ENCODE measurements at places on chromosomes 1 and 21.

- peaks cover 52% of the 10 kb centered on the region for H3K36me3 ChIP-seq
- no peak overlapping the region for H3K4me3 ChIP-seq
- H3K27ac ChIP-seq: no peak overlapping the region
- H3K27me3 ChIP-seq: no peaks in the 10 kb centered on the region
Observed at GRCh38 chr1:155334962-155335361, 14.3 kb downstream of the RUSC1 start.

- no peak for DNase-seq
- H3K4me3 ChIP-seq: no peak overlapping the region
- H3K36me3 ChIP-seq: peaks cover 27% of the 10 kb centered on the region
Observed at GRCh38 chr1:8200317-8201115, 117.4 kb upstream of the SLC45A1 start.

DNA sequence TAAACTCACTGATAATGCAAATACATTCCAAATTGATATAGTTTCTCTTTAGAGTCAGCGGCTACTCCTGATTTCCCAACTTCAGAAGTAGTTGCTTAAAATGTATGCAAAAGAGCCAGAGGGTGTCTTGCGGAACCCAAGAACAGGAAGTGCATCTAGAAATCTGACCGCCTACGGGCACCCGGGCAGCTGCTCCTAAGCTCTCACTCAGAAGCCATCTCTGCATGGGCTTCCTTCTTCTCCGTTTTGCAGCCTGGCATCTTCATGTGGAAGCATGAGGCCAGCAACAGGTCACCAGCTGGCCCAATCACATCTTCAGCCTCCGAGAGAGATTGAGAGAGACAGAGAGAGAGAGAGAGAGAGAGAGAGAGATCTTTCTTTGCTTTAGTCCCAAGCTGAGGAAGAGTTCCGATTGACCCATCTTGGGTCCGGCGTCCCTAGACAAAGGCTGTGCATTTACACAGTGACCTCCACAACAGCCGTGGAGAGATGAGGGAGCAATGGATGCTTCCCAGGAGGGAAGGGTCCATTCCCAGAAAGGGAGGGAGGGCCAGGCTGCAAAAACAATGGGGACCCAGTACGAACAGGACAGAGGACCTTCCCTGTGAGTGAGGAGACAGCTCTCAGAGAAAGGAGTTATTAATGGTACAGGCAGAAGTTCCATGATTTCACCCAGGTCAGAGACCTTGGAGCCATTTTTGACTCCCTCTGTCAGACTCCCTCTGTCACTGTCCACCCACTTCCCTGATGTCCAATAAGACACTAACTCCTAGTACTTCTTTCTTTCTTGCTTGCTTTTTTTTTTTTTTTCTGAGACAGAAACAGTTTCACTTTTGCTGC is 28.2 kb upstream of the SLC30A1 start:
- H3K27me3 ChIP-seq: no peaks in the 10 kb centered on the region
- peaks cover 42% of the 10 kb centered on the region for H3K4me1 ChIP-seq
- no peak overlapping the region for H3K27ac ChIP-seq
- no peak overlapping the region for H3K4me3 ChIP-seq

- H3K27me3 ChIP-seq: no peaks in the 10 kb centered on the region
- no peak overlapping the region for H3K27ac ChIP-seq
- DNase-seq: no peak
- no peak overlapping the region for H3K4me3 ChIP-seq
- no peaks in the 10 kb centered on the region for H3K36me3 ChIP-seq
Observed at GRCh38 chr1:184843732-184844495, 89.3 kb upstream of the EDEM3 start.

GRCh38 chr1:81664341-81664740 is 136.4 kb upstream of the ADGRL2 start:
- H3K4me3 ChIP-seq: no peak overlapping the region
- H3K27me3 ChIP-seq: no peaks in the 10 kb centered on the region
- no peaks in the 10 kb centered on the region for H3K4me1 ChIP-seq
- no peak for DNase-seq

GRCh38 chr1:29653034-29653810 is 416.9 kb downstream of the PTPRU start:
- no peak for DNase-seq
- H3K27me3 ChIP-seq: peaks cover 4% of the 10 kb centered on the region
- no peak overlapping the region for H3K27ac ChIP-seq
- H3K4me1 ChIP-seq: peaks cover 30% of the 10 kb centered on the region

- no peak overlapping the region for H3K4me3 ChIP-seq
- H3K27ac ChIP-seq: no peak overlapping the region
- no peak for DNase-seq
- H3K27me3 ChIP-seq: no peaks in the 10 kb centered on the region
- H3K4me1 ChIP-seq: peaks cover 8% of the 10 kb centered on the region
- peaks cover 16% of the 10 kb centered on the region for H3K36me3 ChIP-seq
Observed at GRCh38 chr1:211800925-211801607, 29.5 kb downstream of the LPGAT1 start.

DNA sequence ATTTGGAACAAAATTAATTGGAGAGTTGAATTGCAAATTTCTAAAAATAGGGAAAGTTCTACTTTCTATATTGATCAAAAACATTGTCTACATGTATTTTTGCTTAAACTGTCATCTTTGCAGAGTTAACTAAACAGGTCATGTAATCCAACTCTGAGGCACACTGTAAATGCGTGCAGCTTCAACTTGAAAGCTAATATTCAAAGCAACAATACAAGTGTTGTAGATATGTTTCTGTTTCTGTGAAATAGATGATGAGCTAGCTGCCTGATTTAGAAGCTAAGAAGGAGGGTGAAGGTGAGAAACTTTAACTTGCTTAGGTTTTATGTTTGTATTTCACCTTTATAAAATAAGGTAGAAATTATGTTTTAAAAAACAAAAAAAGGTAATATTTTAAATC is 77.2 kb downstream of the IVNS1ABP start:
- no peaks in the 10 kb centered on the region for H3K36me3 ChIP-seq
- H3K4me3 ChIP-seq: no peak overlapping the region

DNA sequence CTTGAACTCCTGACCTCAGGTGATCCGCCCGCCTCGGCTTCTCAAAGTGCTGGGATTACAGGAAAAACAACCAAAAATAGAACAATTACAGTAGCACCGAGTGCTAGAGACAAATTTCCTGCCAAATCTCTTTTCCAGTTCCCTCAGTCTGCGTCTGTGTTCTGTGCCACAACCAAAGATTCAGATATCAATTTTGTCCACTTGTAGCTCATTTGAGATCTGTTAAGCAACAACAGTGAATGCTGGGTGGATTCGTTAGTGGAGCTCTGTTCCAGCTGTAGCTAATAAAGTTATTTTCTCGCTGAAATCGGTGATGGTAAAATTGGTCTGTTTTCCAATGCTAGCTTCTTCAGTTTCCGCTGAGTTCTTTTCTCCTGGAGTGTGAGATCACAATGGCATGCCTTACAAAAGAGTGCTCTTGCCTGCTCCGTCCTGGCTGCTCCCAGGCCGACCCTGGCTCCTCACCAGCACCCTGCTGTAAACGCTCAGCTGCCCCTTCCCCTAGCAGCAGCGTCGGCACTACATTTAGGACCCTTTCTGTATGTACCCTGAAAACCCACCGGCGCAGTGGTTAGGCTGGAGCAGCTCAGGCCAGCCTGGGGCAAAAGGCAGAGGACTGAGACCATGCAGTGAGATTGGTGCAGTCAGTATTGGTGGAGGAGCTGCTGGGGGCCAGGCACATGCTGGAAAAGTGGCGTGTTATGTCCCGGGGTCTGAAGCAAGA is 395.4 kb downstream of the KIF26B start:
- H3K36me3 ChIP-seq: no peaks in the 10 kb centered on the region
- H3K27me3 ChIP-seq: peaks cover 28% of the 10 kb centered on the region
- no peaks in the 10 kb centered on the region for H3K4me1 ChIP-seq
- H3K27ac ChIP-seq: no peak overlapping the region
- H3K4me3 ChIP-seq: no peak overlapping the region

GRCh38 chr1:23177438-23178380 is 9.1 kb upstream of the LUZP1 start:
- DNase-seq: peak; percentile 58
- peaks cover 7% of the 10 kb centered on the region for H3K36me3 ChIP-seq
- no peaks in the 10 kb centered on the region for H3K27me3 ChIP-seq
- H3K4me1 ChIP-seq: no peaks in the 10 kb centered on the region
- H3K4me3 ChIP-seq: peak overlapping the region; percentile 62

- no peak overlapping the region for H3K4me3 ChIP-seq
- no peaks in the 10 kb centered on the region for H3K27me3 ChIP-seq
- peaks cover 23% of the 10 kb centered on the region for H3K36me3 ChIP-seq
- H3K27ac ChIP-seq: no peak overlapping the region
Observed at GRCh38 chr1:25898223-25899015, 7.8 kb downstream of the STMN1 start.

DNA sequence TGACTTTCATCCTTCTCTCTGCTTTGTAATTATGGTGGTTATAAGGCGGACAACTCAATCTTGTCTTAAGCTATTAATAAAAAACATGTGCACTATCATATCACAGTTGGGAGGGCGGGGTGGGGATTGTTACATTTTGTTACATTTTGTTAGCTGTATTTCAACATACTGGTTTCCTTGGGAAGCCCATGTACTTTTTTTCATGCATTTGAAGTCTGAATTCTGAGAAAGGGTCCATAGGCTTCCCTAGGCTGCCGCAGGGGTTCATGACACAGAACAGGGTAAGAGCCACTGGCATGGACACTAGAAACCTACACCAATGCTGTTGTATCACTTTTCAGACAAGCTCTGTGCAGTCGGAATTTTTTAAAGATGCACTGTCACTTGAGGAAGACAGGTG is 178.8 kb downstream of the ETS2 start:
- peaks cover 4% of the 10 kb centered on the region for H3K4me1 ChIP-seq
- no peak overlapping the region for H3K4me3 ChIP-seq
- no peaks in the 10 kb centered on the region for H3K36me3 ChIP-seq
- DNase-seq: no peak
- no peaks in the 10 kb centered on the region for H3K27me3 ChIP-seq

GRCh38 chr21:34962586-34963222 is 86.4 kb downstream of the RUNX1 start:
- peaks cover 41% of the 10 kb centered on the region for H3K4me1 ChIP-seq
- no peaks in the 10 kb centered on the region for H3K36me3 ChIP-seq
- no peak overlapping the region for H3K4me3 ChIP-seq

DNA sequence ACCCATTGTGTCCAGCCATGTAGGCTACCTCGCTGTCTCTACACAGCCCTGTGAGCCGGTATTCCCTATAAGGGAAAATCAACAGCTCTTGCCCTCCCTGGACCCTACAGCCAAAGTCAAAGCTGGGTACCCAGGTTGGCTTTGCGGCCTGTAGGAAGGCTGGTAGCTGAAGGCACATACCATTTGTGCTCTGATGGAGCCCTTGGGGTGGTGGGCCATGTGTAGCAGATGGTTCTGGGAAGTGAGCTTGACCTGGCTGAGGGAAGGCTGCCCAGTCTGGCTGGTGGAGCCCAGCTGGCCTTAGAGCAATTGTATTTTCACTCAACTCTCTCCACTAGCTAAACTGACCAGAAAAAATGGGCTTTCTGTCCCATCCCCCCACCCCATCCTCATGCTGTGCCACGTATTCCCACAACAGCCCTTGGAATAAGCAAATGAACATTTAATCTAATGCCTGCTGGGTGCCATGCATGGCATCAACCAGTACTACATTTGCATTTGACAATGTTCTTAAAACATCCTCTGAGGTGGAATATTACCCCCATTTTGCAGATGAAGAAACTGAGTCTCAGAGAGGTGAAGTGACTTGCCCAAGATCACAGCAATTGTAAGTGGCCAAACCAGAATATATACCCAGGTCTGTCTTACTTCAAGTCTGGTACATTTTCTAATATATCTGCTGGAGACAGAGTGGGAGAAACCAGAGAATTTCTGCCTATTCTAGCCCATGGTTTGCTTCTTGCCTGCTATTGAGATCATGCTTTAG is 56.8 kb downstream of the NDUFS5 start:
- peaks cover 6% of the 10 kb centered on the region for H3K36me3 ChIP-seq
- H3K27ac ChIP-seq: no peak overlapping the region
- H3K27me3 ChIP-seq: peaks cover 91% of the 10 kb centered on the region
- no peaks in the 10 kb centered on the region for H3K4me1 ChIP-seq
- DNase-seq: no peak
- H3K4me3 ChIP-seq: peak overlapping the region; percentile 67

- H3K4me3 ChIP-seq: no peak overlapping the region
- no peak for DNase-seq
Observed at GRCh38 chr1:91806769-91807700, 78.9 kb downstream of the TGFBR3 start.

- H3K36me3 ChIP-seq: peaks cover 17% of the 10 kb centered on the region
- peak; percentile 66 for DNase-seq
- H3K4me1 ChIP-seq: peaks cover 25% of the 10 kb centered on the region
- H3K4me3 ChIP-seq: peak overlapping the region; percentile 71
Observed at GRCh38 chr1:153677718-153678518, 570 bp upstream of the NPR1 start.

GRCh38 chr1:185300152-185300551 is 16.9 kb downstream of the IVNS1ABP start:
- no peak overlapping the region for H3K27ac ChIP-seq
- no peak for DNase-seq
- no peaks in the 10 kb centered on the region for H3K4me1 ChIP-seq
- no peak overlapping the region for H3K4me3 ChIP-seq
- peaks cover 45% of the 10 kb centered on the region for H3K36me3 ChIP-seq

GRCh38 chr1:240020871-240021270 is 70.8 kb upstream of the FMN2 start:
- no peaks in the 10 kb centered on the region for H3K27me3 ChIP-seq
- H3K4me3 ChIP-seq: no peak overlapping the region
- no peaks in the 10 kb centered on the region for H3K4me1 ChIP-seq
- H3K27ac ChIP-seq: no peak overlapping the region
- no peak for DNase-seq

- H3K4me1 ChIP-seq: peaks cover 9% of the 10 kb centered on the region
- H3K36me3 ChIP-seq: no peaks in the 10 kb centered on the region
- no peak overlapping the region for H3K27ac ChIP-seq
Observed at GRCh38 chr1:197355248-197355995, 87.4 kb downstream of the CRB1 start.

DNA sequence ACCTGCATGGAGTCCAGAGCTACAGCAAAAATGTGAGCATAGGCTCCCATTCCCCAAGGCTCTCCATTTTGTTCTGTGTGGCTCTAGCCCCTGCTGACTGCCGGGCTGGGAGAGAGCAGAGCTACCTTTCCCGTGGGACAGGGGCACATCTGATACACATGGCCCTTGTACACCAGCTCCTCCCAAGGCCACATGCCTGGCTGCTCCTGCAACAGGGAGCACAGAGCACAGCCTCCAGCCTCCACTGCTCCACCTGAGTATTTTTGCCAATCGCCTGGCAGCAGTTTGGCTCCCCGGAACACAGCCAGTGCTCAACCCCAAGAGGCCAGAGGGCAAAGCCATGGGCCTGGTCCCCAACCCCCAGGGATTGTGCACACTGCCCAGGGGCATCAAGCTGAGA is 146.5 kb downstream of the CHD1L start:
- no peak for DNase-seq
- peaks cover 17% of the 10 kb centered on the region for H3K27me3 ChIP-seq
- no peaks in the 10 kb centered on the region for H3K36me3 ChIP-seq
- no peak overlapping the region for H3K4me3 ChIP-seq
- no peaks in the 10 kb centered on the region for H3K4me1 ChIP-seq

GRCh38 chr1:111270771-111271463 is 19.7 kb upstream of the CHIA start:
- no peaks in the 10 kb centered on the region for H3K4me1 ChIP-seq
- peaks cover 12% of the 10 kb centered on the region for H3K27me3 ChIP-seq
- no peak overlapping the region for H3K4me3 ChIP-seq

DNA sequence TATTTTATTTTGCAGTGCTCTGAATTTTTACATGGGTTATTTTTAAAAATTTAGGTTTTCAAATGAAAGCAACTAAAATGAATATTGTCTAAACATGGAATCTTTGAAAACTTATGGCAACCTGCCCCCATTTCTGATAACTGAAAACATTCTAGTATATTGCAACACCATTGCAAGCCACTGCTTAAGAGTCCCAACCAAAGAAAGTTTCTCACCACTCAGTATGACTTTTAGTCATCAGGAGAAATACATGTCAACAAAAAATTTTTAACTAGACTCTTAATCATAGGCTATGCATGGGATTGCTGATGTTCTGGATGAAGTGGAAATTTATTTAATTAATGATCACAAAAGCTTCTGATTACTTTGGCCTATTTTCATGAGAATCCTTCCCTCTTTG is 112.1 kb downstream of the TNFSF18 start:
- no peaks in the 10 kb centered on the region for H3K27me3 ChIP-seq
- no peak for DNase-seq
- no peak overlapping the region for H3K27ac ChIP-seq

Measured in Calu3 (cell line).